Motor neuron (in vitro differentiated cells): ENCODE measurements at places on chromosomes 13 and 19.

GRCh38 chr13:83100237-83100636 is 782.0 kb downstream of the SLITRK1 start:
- ATAC-seq = no peak

DNA sequence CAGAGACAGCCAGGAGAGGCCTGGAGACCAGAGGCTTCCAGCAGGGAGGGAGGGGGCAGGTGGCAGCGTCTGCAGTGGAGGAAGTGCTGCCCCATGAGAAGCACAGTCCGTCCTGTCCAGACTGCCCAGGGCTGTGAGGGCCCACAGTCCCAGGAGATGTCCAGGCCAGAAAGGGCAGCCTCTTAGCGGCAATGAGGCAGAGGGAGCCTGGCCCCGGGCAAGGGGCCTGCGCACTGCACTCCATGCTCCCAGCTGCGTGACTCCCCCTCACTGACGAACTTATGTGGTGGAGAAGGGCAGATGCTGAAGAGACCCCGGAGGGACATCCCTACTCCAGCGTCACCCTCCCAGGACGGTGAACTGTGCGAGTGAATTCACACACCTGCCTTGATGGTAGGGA is 115.3 kb downstream of the SOX1 start:
- ATAC-seq = peak; percentile 18

GRCh38 chr19:14603990-14604387 is 21.1 kb downstream of the CLEC17A start:
- no peak for ATAC-seq

GRCh38 chr19:51461723-51462161 is 3.5 kb upstream of the SIGLEC8 start:
- no peak for ATAC-seq

DNA sequence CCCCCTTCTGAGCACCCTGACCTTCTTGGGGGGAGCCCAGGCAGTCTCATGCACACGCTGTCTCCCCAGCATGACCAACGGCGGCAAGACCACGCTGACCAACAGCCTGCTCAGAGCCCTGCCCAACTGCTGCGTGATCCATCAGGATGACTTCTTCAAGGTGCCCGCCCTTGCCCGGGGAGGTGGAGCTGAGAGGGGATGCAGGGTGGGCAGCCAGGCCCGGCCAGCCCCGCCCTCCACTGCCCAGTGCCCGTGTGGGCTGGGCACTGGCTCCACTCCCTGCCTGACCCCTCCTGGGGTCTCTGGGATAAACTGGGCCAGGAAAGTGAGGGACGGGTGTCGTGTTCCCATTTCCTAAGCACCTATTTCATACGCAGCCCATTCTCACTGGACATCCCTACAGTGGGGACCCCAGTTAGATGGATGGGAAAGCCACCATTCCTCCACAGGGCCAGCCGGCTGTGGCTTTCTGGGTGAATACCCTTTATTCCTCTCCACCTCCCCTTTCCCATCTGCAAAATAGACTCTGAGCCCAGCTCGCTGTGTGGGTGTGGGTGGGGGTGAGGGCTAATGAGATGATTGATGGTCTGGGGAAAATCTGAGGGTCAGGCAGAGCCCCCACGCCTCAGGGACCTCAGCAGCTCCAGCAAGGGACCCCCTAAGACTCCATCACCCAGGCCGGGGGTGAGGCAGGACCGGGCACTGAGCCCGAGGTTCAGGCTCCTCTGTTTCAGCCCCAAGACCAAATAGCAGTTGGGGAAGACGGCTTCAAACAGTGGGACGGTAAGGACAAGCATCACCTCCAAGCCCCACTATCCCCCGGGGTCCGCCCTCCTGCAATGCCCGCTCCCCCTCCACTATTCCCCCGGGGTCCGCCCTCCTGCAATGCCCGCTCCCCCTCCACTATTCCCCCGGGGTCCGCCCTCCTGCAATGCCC is 3.9 kb downstream of the NMRK2 start:
- no peak for ATAC-seq

GRCh38 chr19:45040059-45040771 is 1.4 kb downstream of the CLASRP start:
- no peak for ATAC-seq

GRCh38 chr19:11626252-11626651 is 29.0 kb downstream of the ZNF627 start:
- no peak for ATAC-seq
